ENCODE measurements at places on chromosomes 7 and 10.

DNA sequence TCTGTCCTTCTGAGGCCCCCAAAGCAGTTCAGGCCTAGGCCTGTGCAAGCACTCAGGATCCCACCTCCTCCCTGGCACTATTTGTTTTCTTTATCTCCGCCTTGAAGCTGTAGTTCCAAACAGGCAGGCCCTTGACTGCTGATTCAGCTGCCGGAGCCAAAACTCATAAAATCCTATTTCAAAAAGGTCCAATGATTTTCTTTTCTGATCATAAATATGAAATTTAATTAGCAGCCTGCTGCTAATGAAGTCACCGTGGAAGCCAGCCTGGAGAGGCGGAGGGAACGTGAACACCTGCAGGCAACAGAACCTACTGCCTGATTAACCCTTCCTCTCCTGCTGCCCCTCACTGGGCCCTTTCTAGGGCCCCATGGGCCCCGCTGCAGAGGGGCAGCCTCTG, 60.1 kb downstream of the CARD11 start:
- DNase-seq = no peak

- DNase-seq = no peak
Measured at GRCh38 chr10:23414658-23415057, 24.2 kb upstream of the OTUD1 start.

GRCh38 chr7:148156233-148156632, 434.3 kb upstream of the C7orf33 start:
- no peak for DNase-seq

DNA sequence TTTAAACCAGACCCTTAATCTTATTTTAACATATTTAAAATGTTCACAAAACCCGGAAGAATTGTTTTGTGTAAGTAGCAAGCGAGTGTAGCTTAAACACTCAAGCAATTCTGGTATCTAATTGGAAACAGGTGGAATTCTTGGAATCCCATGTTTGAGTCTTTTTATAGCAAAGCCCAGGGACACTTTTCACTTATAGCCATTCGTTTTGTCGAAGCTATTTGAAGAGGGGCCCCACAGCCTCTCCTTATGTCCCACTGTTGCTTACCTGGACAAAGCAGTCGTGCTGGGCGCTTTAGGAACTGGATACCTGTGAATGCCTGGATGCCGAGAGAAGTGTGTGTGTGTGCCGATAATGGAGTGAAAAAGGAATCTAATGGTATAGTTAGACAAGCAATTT, 3.3 kb downstream of the CUX1 start:
- DNase-seq = no peak

- no peak for DNase-seq
Measured at GRCh38 chr7:21318916-21319270, 109.0 kb upstream of the SP4 start.

GRCh38 chr7:157010588-157011332, at the start of gene MNX1:
Gene MNX1 (minus strand): TSS chr7:157010663. CDS start chr7:157010350, 313 bp downstream.
- DNase-seq = no peak

DNA sequence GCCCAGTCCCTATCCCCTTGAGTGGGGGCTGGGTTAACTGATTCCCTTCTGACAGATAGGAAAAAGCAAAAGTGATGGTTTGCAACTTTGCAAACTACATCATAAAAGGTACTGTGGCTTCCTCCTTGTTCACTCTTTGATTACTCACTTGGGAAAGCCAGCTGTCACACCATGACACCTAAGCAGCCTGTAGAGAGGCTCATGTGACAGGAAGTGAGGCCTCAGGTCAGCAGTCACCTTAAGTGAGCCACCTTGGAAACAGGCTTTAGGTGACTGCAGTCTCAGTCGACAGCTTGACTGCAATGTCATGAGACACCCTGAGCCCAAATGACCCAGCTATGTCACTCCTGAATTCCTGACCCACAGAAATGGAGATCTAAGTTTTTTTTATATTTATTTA, 4.3 kb upstream of the CHCHD2 start:
- no peak for DNase-seq

DNA sequence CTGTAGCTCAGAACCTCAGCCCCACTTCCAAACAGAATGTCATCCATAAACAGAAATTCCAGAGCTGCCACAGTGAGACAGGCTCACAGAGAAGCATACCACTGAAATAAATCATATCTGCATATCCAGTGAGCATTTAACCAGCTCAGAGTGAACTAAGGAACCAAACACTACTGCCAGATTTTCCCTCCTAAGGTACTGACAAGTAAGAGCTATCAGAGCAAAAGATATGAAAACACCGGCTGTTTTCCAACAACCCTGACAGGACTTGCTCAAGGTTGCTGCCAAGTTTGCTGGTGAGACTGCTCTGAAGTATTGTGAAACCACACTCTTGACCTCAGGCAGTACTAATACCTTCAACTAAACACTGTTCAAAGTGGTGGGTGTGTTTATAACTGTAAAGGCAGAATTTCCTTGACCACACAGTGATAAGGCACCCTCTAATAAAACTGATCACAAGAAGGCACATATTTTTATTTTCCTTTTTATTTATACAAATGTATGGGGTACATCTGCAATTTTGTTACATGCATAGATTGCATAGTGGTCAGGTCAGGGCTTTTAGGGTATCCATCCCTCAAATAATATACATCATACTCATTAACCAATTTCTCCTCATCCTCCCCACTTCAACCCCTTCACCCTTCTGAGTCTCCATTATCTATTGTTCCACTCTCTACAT, 18.3 kb downstream of the SGMS1 start:
- peak; percentile 94 for DNase-seq

DNA sequence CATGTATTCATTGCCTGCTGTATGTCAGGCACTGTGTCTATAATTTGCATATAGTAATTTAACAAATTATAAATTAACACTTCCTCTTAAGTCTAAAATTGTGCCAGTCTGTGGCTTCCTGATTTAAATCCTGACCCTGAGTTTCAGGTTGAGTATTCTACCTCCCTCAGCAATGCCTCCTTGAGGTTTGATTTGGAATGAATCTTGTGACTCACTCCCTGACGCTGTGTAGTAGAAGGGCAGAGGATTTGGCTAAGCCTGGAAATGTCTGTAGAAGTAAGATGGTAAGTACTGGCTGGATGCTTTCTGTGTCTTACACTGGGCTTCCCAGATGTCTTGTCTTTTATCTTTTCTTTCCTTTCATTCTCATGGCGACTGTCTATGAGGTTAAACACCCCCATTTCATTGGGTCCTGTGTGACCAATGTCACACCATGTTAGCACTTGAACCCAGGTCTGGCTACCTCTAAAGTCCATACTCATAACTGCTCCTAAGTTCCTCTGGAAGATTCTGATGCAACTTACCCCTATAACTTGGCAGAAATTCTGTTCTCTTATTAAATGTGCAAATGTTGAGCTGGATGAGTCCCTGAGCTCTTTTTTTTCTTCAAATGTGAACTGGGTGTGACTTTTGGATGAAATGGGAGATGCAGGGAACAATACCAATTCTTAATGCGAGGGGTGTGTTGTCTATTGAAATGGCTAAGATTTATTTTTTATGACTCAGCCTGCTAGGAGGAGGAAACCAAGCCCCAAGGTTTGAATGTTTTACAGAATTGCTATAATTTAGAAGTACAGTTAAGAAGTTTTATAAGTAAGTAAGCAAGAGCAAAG, 48.5 kb downstream of the PLCE1 start:
- peak; percentile 87 for DNase-seq

- no peak for DNase-seq
Measured at GRCh38 chr10:5479481-5480161, 19.7 kb downstream of the CALML5 start.

GRCh38 chr10:102208311-102209035, 17.6 kb upstream of the ELOVL3 start:
- DNase-seq = peak; percentile 58

DNA sequence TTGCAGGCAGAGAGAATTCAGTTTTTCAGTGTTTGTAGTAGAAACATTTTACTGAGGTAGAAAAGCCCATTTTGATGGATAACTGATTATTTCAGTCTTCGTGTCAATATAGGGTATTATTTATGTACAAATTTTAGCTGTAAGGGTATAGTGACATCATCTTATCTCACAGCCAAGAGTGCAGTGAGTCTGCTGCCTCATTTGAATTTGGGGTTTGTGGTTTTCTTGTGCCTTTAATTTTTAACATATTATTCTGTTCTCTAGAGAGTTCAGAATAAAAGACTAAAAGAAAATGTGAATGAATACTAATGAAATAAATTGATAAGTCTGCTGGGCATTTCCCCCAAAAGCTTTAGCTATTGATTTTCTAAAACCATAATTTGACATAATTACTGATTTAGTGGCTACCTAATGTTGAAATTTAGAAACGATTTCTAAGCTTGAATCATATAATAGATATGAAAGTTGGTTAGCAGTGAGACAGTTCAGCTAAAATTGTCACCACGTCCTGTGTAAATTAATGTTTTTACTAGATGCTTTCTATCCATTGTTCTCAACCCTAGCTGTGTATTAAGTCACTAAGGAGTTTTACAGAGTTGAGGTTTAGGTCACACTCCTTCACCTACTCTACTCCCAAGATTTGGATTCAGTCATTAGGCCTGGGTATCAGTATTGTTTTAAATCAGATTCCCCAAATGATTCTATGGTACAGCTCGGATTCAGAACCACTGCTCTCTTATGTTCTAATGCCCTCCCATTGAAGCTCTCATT, 37.3 kb downstream of the ACADSB start:
- DNase-seq = no peak

Measured in fibroblast of mammary gland (primary cell).